Stimulated activated CD4-positive, alpha-beta T cell treated with anti-CD3 and anti-CD28 coated beads, Interleukin-2, amount 100 ng/mL, for 48 hours (primary cell): ENCODE measurements at places on chromosomes 16 and 17.

DNA sequence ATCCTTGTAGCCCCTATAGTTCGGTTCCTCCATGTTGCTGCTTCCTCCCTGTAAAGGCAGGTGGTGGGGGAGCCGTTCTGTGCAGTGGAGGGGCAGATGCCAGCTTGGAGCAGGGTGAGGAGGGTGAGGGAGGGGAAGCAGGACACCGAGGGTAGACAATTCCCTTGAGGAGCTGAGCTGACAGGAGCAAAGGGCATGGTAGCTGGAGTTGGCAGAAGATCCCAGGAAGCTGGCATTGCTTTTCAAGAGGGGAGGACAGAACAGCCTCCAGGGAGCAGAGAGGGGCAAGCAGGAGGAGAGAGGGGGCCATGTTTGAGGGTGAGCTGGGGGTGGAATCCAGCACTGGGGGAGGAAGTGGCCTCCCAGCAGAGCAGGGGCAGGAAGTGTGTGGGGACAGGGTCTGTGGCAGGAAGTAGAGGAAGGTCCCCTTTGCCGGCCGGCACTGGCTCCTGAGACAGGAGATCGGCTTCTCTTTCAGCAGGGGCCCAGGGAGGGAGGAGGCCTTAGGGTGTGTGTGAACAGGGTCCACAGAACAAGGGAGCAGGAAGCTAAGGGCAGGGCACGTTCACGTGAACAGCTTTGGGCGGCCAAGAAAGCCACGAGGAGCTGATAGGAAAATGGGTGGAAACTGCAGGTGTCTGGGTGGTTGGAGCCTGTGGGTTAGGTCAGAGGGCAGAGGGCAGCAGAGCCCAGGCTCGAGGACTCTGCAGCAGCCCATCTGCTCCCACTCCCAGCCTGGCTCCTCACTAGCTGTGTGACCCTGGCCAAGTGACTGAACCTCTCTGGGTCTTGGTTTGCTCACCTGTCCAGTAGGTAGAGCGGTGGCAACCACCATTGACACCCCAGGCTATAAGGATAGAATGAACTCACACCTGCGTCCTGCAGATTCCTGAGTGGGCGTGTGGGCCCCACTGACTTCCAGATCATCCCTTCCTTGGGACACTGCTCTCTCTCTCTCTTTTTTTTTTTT lies 17.5 kb upstream of the SPNS2 start:
- DNase-seq, result peak; percentile 24

GRCh38 chr16:70573451-70574121 lies 50.0 kb downstream of the SF3B3 start:
- DNase-seq, result no peak

- no peak for DNase-seq
Observed at GRCh38 chr17:41814195-41814594, 1.4 kb downstream of the FKBP10 start.

DNA sequence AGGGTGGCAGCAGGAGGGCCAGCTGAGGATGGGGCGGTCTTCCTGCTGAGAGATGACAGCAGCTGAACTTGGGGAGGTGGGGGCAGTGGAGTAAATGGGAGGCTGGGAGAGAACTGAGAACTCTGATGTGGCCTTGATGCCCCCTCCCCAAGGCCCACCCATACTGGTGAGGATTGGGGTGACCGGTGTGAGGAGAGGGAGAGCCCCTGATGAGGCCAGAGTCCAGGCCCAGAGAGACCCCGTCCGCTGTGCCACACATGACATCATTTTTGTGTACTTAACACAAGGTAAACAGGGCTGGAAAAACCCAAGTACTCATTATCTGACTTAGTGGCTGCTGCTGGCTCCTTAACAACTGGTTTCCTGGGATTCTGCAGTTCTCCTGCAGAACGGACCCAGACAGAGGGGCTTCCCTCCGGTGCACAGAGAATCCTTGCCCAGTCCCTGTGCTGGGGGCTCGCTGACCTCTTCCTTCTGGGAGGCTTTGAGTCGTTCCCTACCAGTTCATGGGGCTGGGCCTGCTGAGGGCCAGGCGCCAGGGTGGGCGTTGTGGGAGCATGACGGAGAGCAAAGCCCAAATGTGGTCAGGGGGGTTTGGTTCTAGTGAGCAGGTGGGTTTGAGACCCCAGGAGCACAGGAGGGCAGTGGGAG lies 207.6 kb downstream of the RAB11FIP4 start:
- DNase-seq, result no peak

DNA sequence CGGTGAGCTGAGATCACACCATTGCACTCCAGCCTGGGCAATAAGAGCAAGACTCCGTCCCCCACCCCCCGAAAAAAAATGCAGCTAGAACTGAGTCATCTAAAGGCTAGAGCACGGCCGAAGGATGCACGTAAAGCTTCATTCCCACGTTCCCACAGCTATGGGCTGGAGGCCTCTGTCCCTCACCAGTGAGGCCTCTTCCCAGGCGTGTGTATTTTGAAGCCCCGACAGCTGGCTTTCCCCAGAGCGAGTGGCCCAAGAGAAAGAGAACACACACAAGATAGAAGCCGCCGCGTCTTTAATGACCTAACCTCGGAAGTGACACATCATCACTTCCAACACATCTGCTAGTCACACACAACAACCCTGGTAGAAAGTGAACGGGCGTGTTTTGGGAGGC lies 6.6 kb upstream of the KCTD5 start:
- no peak for DNase-seq

DNA sequence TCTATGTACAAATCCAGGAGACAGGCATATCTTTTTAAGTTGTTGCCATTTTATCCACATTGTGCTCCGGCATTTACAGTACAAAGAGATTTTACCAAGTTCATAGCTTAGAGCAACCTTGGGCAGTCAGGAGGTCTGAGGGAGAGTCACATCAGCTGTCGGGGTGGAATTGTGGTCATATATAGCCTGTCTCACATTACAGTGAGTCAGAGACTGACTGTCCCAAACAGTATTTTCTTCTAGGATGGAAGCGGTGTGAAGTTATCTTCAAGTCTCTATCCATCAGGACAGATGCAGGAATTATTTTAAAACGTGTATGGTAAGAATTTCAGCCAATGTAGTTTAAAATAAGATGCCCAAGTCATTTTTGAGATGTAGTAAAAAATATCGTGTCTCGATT lies 53.0 kb downstream of the GPRC5B start:
- DNase-seq, result no peak

- DNase-seq, result no peak
Observed at GRCh38 chr17:40265337-40265736, 22.3 kb upstream of the CDC6 start.

GRCh38 chr17:82438401-82439193 lies 12.0 kb downstream of the CYBC1 start:
- no peak for DNase-seq

GRCh38 chr17:44904001-44904984 lies 5.0 kb upstream of the EFTUD2 start:
- no peak for DNase-seq

DNA sequence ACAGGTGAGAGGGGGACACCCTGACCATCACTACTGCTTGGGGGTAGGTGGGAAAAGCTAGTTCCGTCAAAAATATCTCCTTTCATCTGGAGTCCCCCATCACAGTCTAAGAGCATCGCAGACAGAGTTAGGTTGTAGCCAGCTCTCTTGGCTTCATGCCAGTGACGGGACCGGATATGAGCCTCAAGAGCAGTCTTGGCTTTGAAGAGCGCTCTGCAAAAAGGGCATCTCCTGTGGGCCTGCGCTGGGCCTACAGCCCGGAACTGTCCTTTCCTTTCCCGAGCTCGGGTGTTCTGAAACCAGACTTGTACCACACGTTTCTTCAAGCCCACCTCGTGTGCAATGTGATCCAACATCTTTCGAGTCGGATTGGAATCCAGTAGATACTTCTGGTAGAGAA lies 253.6 kb downstream of the ZFHX3 start:
- DNase-seq, result no peak

DNA sequence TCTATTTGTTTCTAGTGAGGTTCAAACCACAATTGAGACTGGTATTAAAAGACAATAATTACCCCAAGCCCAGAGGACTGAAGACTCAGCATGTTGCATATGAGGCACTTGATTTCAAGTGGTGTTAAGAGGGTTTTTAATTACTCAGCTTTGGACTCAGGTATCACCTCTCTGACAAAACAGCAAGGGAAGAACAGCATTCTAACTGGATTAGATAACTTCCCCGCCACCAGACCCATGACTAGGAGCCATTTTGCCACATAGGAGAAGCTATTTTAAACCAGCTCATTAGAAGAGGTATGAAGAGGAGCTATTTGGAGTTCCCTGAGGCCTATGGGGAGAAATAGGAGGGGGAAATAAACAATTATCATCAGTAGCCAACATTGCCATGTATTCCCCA lies 226.1 kb upstream of the TOX3 start:
- no peak for DNase-seq

DNA sequence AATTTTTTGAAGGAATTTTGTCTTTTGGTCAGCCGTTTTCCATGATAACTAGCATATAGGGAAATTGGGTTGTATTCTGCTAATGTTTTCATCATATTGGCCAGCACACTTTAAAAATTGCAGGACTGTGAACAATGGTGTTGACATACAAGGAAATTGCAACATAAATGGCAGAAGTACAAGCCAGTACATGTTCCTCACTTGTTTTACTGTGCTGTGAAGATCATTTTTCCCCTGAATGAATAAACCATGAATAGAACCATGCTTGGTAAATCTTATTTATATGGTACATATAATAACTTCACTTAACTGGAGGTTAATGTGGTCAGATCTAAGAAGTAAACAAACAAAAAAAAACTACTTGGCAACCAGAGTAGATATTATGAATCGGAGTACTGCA lies 22.8 kb downstream of the OMG start:
- no peak for DNase-seq

GRCh38 chr16:50401355-50401754 lies 32.6 kb upstream of the BRD7 start:
- DNase-seq, result no peak

DNA sequence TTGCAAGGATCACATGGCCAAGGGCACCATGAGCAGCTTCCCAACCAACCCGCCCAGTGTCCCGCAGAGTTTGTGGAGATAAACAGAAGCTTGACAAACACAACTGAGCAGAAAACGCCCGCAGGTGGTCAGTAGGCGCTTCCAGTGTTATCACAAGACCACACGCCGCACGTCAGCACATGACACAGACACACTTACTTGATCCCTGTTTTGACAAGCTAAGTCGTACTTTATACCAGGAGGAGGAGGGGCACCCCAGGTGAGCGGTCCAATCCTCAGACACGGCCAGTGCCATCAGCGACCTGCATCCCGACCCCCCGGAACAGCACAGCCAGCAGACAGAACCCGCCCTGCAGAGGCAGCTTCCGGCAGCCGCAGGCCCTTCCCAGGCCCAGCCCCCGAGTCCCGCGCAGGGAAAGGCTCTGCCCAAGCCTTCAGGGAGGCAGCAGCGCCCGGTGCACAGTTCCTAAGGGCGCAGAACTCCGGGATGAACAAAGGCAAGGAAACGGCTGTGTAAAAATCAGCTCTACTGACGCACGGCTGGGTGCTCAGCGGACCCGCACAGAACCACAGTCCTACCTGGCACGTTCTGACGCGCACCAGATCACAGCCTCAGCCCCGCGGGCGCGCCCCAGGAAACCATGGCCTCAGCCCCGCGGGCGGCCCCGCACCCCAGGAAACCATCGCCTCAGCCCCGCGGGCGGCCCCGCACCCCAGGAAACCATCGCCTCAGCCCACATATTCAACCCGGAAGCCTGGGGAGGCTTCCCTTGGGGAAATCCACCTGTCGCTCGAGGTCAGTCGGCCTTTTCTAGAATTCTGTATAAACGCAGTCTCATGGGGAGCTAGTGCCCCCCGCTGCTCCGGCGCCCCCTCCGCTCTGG lies 27.8 kb downstream of the AXIN1 start:
- peak; percentile 24 for DNase-seq

DNA sequence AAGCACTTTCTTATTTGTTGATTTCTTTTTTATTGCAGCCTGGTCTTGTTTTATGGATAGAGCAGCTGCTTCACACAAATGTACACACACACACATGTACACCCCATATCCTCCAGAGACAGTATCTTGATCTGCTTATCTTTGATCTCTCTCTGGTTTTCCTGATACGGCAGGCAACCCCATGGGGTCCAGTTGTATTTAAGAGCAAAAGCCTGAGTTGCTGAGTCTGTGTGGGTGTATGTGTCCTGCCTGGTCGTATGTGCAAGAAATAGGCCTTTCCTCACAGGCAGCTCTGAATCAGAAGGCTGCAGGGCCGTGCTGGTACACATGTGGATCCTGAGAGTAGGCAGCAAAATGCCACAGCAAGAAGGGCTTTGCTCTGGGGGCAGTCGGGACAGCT lies 14.6 kb upstream of the LGALS9 start:
- no peak for DNase-seq

DNA sequence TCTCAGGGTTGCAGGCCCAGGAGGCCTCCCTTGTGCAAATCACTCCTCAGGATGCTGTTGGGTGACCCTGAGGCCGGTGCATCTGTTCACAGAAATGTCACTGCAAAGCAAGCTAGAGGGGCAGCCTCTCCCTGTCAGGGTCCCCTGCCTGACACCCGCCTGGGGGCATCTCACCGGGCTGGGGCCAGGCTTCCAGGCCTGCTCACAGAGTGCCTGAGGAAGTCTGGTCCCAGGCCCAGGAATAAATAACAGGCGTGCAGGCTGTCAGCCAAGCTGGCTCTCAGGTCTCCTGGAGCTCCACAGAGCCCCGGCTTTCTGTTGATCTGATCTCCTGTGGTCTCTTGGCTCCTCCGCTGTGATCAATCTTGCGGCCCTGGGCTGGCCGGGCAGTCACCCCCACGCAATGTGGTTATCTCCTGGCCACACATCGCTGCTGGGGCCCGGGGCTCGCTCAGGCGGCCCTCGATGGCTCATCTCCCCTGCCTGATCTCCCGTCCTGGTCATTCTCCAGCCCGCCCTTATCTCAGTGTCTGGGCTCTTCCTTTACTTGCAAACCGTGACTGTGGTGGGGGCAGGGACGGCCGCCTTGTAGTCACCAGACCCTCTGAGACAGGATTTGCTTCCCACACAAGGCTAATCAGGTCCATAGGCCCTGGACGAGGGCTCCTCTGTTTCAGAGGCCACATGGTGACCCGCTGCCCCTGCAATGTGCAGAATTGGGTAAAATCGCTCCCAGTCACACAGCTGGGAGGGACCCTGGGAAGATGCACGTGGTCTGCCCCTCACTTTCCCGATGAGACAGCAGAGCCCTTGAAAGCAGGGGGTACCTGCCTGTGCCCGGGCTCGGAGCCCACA lies 231.2 kb upstream of the GSE1 start:
- no peak for DNase-seq

DNA sequence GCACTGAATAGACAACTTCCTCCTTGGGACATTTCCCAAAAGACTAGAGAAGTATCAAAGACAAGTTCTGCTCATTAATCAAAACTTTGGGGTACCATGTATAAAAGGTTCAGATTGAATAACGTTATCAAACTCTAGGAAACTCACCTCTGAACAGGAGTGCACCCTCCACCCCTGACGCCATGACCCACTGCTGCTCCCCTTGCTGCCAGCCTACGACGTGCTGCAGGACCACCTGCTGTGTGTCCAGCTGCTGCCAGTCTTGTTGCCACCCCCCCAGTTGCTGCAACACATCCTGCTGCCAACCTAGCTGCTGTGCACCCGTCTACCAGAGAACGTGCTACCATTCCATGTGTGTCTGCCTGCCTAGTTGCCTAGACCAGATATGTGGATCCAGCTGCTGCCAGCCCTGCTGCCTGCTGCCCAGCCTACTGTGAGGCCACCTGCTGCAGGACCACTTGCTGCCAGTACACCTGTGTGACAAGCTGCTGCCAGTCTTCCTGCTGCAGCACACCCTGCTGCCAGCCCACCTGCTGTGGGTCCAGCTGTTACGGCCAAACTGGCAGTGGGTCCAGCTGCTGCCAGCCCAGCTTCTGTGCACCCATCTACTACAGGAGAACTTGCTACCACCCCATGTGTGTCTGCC lies 13.8 kb upstream of the KRTAP9-2 start:
- DNase-seq, result no peak

GRCh38 chr17:33028778-33029177 lies 37.1 kb downstream of the SPACA3 start:
- no peak for DNase-seq

- DNase-seq, result no peak
Observed at GRCh38 chr17:61202564-61202963, 197.1 kb upstream of the TBX2 start.
